KBM-7 (cell line): ENCODE measurements at places on chromosomes 13 and 19.
A peak's percentile ranks its signal among the peaks of the same experiment; 100 is the strongest.

- no peak for DNase-seq
Measured at GRCh38 chr19:36257520-36257876, 42.6 kb downstream of the ZNF146 start.

- no peak for DNase-seq
Measured at GRCh38 chr19:57192993-57193392, 1.7 kb downstream of the ZNF264 start.

DNA sequence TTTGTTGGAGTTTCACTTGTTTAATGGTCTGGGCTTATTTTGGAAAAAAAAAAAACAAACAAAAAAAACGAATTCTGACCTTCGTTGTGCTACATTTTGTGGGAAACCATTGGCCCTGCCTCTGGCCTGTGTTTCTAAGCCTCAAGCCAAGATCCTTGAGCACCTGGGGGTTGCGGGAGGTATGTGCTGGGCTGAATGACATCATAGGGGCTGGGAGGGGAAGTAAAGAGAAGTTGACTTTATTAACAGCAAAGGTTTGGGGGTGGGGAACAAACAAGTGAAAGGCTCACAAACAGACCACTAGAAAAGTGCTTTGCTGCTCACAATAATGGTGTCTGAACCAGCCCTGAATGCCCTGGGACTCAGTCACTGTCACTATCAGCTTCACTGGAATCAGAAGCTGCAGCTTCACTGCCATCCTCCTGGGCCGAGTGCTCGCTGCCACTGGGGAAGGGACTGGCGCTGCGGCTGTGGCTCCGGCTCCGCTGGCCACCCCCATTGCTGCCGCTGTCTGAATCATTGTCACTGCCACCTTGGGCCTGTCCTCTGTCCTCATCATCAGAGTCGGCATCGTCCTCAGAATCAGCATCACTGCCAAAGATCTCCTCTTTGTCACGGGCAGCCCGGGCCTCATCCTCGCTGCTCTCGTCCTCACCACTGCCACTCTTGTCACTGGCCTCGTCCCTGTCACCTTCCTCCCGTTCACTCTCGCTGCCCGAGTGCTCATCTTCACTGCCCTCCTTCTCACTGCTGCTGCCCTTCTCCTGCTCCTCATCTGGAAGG, 5.1 kb downstream of the PAF1 start:
- DNase-seq, result no peak

DNA sequence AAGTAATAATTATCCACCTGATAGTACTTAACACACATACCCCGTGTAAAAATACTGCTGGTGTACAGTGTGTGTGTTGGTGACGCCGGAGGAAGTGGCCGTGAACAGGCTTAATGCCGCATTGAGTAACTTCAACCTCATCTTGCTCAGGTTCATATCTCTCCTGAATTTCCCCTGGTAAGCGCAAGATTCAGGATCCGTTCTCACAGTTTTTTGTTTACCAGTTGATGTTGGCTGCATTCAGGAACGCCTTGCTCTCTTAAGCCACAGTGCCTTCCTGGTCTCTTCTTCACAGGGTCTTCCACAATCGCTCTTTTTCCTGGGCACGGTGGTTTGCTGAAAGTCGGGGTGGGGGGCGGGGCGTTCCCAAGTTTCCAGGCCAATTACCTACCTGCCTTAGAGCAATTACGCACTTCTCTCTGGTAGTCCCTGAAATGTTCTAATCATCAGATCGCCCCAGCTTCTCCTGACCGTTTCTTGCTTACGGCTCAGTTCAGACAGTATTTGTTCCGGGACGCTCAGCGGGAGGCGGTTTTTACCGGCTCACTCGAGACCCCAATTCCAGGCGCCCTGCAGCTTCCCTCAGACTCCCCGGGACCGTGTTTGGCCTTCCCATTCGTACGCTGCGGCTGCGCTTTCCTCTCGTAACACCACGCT, 706 bp upstream of the DNAJC3 start:
- DNase-seq, result peak; percentile 72

DNA sequence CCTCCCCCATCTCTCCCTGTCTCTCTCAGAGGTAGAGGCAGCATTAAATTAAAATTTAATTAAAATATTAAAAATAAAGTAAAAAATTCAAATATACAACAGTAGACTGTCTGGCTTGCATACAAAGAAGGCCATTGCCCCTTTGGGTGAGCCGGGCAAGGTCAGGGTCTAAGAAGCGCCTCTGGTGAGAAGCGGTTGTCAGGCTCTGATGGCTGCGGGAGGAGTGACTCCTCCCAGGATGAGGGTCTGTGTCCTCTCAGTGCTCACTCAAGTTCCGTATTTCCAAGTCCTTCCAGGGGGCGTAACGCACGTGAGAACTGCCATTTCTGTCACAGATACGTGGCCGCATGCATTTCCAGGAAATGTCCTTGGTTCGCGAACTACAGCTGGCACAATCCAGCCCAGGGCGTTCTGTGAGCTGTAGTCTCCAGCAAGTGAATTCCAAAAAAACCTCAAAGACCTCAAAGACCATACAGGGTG, 737 bp upstream of the ZNF181 start:
- peak; percentile 90 for DNase-seq

DNA sequence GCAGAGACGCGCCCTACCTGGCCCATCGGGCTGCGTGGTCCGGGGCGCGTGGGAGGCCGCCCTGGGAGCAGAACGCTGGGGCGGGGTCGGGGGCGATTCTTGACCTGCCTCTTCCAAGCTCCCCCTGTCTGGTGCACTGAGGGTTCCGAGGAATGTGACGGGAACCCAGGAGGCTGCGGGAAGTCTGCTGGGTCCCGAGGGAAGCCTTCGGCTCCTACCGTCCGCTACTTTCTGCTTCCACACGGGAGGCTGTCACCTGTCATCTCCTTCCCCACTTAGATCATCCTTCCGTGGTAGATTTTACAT, 781 bp upstream of the SPRYD7 start:
- no peak for DNase-seq

- peak; percentile 26 for DNase-seq
Measured at GRCh38 chr13:26062853-26063444, 11.1 kb upstream of the SHISA2 start.
